ENCODE measurements at places on chromosomes 11 and 22.

- DNase-seq = no peak
Observed at GRCh38 chr11:11958403-11959231, 49.8 kb downstream of the DKK3 start.

DNA sequence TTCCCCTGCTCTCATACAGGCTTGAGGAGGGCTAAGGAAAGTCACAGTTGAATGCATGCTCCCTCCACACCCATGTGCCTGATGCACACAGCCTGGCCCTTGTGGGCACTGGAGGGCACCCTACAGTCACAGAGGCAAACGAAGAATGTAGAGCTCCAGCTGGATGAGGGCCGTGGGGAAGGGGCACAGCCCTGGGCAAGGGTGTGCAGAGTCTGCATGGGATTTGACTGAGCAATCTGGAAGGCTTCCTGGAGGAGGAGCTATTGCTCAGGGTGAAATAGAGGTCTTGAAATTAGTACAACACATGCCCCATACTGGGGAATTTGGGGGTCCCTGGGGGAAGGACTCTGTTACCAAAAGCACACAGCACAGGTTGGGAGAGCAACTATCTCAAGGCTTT, 64.0 kb downstream of the KCNQ1 start:
- DNase-seq = no peak

DNA sequence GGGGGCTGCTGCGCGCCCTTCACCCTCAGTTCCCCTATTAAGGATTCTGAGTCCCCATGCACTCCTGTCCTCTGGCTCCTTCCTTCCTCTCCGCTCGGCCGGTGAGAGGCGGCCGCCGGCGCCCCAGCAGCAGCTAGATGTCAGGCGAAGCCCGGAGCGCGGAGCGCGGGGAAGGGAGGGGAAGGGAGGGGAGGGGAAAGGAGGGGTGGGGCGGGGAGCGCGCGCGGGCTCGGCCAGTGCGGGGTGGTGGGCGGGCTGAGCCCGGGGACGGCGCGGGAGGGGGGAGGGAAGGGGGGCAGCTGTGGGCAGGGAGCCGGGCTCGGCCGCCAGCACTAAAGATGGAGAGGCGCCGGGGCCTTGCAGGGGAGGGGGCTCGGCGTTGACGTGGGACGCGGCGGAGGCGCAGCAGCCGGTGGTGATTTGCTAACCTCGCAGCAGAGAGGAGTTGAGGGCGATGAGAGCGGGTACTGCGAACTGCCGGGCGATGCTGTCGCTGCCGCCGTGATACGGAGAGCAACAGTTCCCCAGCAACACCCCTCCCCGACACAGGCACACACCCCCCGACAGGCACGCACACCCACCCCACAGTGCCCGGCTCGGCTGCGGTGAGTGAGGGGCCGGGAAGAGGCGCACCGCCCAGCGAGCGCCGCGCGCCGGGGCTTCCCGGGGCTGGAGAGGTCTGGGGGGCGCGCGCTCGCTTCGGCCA, at the start of gene ZBTB16:
Gene ZBTB16 (plus strand): TSS at position 434 of the 706 bp plus-strand sequence. CDS start 3,590 bp downstream, outside the sequence.
- DNase-seq = no peak

- no peak for DNase-seq
Observed at GRCh38 chr11:8779107-8779506, 96.5 kb downstream of the RPL27A start.

- no peak for DNase-seq
Observed at GRCh38 chr22:49481659-49482399, 345.8 kb downstream of the BRD1 start.

DNA sequence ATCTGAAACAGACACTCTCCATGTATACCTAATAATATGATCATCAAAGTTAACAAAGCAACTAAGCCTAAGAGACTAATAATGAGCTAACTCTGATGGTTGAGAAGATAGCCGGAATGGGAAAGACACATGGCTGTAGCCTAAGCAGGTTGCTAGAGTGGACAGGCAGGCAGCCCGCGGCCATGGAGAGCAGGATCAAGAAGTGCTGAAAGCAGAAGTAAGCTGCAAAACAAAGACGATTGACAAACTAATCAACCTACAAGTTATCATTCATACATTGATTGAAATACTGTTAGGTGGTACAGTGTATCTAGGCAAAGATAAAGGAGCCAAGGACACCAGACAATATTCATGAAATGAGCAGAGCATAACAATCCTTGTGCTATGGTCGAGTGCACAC, 29.3 kb downstream of the SLN start:
- DNase-seq = no peak

DNA sequence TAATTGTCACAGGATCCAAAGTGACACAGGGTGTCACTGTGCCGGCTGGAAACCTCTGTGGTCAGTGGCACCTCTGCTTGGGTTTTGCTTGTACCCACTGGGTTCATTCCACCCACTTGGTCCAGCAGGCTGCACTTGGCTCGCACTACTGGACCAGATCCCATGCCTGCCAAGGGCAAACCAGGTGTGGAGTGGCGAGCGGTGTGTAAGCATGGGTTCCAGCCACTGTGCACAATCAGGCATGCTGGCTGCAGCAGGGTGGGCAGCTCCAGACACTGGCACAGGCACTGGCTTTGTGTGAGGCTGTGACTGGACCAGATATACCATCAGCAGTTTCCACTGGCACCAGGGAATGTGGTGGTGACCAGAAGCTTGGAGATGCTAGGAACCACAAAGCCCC, 261.4 kb downstream of the KCNA4 start:
- DNase-seq = no peak

- DNase-seq = no peak
Observed at GRCh38 chr11:106683435-106683834, 334.8 kb downstream of the GUCY1A2 start.

- DNase-seq = peak; percentile 71
Observed at GRCh38 chr22:30606455-30607299, at the start of gene TCN2. TCN2 (plus strand) TSS chr22:30607174; CDS start chr22:30607332, 158 bp downstream.

- DNase-seq = no peak
Observed at GRCh38 chr22:43553451-43554258, 141.8 kb downstream of the MPPED1 start.

GRCh38 chr22:33470456-33470855, 412.3 kb upstream of the SYN3 start:
- DNase-seq = no peak

GRCh38 chr11:725624-726202, 19.7 kb downstream of the EPS8L2 start:
- no peak for DNase-seq

GRCh38 chr22:22995166-22995565, 75.2 kb upstream of the GNAZ start:
- DNase-seq = no peak

DNA sequence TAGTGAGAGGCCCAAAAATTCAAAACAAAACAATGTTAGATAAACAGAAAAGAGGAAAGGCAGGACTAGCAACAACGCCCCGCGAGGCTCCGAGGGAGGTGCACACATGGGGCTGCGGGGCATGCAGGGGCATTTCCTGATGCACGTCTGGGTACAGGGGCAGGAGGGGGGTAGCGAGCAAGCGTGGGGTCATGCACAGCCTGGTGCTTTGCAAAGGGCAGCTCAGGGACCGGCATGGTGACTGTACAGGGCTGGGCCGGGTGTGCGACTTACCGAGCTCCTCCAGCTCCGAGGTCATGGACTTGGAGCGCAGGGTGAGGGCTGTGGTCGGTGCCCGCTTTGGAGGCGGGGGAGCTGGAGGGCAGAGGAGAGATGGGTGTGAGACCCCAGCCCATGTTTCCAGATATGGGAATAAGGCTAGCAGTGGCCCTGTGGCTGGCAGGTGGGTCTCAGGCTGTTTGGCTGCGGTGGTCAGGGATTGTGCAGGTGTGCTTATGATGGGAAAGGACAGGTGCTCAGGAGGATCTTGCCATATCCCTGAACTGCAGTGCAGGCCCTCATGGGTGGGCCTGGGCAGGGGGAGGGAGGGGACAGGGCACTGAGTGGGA, 103.7 kb downstream of the CTTN start:
- no peak for DNase-seq

DNA sequence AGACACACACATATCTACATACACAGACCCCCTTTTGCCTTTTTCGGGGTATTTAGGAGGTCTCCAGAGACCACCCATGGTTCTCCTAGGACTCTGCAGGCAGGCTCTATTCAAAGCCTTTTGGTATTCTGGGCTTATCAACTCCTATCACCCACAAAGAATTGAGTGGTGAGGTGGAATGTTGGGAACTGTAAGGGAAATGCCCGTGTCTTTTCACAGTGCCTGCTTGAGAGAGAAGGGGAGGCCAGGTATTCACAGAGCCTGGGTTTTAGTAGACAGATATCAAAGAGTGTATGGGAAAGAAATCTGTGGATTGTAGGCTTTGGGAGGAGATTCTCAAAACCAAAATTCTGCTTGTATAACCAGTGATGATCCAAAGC, 44.0 kb upstream of the CSNK2A3 start:
- no peak for DNase-seq

GRCh38 chr11:123181075-123181474, 14.0 kb downstream of the CLMP start:
- DNase-seq = no peak

DNA sequence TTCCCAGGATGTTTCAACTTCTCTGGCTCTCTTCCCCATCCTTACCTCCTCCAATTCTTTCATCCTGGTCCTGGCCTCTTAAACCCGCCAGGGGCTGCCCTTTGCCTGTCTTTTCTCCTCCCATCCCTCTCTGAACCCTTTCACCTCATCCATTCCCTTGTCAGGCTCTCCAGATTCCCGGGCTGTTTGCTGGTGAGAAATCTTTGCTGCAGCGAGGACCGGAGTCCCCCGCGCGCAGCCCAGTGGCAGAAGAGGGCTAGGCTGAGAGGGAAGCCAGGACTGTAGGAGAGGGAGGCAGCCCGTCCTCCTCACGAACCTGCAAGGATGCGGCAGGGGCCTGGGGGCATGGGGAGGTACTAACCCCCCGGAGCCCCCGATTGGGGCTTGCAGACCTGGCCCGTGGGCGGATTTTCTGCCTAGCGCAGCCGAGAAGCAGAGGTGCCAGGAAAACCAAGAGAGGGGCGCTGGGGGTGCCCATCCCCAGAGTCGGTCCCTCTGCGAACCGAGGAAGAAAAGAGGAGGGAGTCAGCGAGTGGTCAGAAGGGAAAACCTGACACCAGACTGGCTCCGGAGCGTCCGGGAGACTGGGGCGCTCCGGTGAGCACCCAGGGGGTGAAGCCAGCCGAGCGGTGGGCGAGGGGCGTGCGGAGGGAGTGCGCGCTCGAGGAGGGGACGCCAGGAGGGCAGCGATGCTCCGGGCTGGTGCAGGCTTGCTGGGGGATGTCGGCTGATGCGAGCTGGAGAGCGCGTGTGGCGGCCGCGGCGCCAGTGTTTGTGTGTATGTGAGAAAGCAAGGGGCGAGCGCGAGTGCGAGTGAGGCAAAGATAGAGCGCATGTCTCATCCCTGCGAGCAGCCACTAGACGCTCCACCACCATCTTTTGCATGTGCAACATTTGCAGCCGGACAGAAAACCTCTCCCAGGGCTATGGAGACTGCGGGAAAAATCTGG, at the start of gene GRIA4:
Gene GRIA4 (plus strand): TSS at position 242 of the 950 bp plus-strand sequence. CDS start 925 bp downstream, outside the sequence.
- DNase-seq = peak; percentile 20

DNA sequence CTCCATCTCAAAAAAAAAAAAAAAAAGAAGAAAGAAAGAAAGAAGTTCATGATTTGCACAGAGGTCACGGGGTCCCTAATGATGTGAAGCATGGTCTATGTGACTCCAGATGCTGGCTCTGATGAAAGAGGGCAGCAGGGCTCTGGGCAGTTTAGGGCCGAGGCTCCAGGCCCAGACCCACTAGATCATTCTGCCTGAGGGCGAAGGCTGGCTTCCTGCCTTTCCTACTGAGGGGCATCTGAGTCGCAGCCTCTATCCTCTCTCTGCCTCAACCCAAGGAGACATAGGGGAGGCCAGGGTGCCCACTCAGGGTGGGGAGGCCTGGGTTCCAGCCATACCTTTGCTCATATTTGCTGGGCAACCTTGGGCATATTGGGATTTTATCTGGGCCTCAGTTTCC, 4.8 kb downstream of the SLC35E4 start:
- DNase-seq = no peak

- DNase-seq = no peak
Observed at GRCh38 chr11:125929445-125930075, 16.3 kb upstream of the VSIG10L2 start.

DNA sequence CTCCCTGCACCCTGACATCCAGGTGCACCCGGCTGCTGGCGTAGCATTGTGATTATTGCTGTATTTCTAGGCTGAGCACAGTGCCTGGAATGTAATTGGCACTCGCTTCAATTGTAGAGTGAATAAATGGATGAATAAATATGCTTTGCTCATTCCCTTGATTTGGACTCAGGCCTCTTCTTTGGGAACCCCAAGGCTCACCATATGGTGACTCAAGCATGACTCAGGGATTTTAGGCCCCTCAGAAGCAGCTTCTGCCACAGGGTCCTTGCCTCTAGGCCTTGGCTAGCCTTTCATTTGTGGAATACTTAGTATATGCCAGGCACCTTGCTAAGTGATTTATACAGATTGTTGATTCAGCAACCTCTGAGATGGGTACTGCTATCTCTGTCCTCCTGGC, 78.9 kb downstream of the GRIK4 start:
- no peak for DNase-seq

DNA sequence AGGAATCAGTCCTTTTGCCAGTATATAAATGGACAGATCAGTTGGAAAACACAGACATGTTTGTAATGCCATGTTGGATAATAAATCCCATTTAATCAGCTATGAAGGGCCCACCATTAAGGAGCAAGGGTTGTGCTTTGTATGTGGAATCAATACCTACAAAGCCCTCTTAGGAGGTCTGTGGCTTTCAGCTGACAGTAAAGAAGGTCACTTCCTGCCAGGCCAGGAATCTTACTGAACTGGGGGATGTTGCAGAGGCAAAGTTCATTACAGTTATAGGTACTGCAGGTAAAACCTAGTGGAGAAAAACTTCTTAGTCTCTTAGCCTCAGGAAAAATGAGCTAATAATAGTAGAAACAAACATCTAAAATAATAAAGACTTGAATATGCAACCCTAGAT, 129.5 kb downstream of the FAM76B start:
- no peak for DNase-seq

GRCh38 chr11:46874586-46874985, 28.5 kb upstream of the CKAP5 start:
- no peak for DNase-seq

DNA sequence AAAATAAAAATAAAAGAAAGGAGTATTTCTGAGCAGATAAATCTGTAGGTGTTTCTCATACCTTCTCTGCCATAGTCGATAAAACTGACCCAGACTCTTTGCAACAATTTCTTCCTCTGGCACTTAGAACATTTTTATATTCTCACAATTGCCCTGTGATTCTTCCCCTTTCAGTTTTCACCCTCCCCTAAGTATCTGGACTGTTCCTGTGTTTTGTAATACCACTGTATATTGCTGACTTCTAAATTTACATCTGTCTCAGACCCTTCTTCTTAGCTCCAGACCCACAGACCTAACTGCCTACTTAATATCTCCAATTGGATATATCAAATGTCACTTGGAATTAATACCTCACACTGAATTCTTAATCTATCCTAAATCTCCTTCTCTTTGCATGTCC, 133.4 kb upstream of the DDI1 start:
- DNase-seq = no peak

DNA sequence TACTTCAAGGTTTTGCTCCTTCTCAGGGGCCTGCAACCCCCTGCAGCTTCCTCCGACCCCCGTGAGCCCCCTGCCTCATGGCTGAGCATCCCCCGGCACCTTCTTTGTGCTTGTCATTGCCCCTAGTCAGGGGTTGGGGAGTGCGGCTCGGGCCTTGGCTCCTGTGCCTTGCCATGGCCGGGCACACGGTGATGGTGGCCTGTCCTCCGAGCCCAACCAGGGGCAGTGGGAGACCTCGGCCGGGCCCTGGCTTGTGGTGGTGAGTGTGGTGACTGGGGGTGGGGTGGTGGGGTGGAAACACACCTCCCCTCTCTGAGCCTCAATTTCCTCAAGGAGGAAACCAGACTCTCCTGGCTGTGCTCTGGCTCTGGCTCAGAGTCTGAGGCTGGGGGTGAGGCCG, 1.5 kb upstream of the MRGPRG start:
- DNase-seq = no peak

GRCh38 chr11:92137747-92138146, 86.9 kb upstream of the FAT3 start:
- DNase-seq = no peak

All from kidney glomerular epithelial cell (primary cell).